ENCODE measurements at places on chromosomes 5 and 9.
A peak's percentile ranks its signal among the peaks of the same experiment; 100 is the strongest.

DNA sequence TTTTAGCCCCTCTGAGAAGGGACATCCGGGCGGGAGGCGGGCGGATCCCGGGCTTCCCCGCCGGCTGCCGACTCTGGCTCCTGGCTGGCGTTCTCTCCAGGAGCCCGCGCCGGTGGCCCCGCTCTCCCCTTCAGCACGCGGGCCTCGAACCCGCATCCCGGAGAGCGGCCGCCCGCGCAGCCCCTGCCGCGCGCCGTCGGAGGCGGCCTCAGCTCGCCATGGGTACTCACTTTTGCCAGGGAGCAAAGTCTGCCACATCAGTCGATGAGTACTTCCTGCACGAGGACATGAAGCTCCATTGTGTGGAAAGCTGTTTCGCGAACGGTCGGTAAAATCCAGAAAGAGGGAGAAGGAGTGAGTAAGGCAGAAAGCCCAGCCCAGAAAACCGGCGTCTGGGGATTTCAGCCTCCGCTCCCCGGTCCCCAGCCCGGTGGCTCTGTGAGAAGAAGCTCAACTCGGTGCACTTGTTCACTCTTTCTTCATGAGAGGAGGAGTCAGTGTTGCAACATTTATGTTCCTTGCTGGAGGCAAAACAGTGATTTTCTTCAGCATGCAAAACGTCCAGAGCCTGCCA lies at the start of gene PRLR:
Gene PRLR (minus strand): TSS at position 450 of the 574 bp plus-strand sequence. CDS start 140,867 bp downstream, outside the sequence.
- DNase-seq = peak; percentile 7

GRCh38 chr9:114050646-114051045 lies 27.5 kb downstream of the AMBP start:
- no peak for DNase-seq

GRCh38 chr9:35226651-35227050 lies 64.8 kb downstream of the UNC13B start:
- DNase-seq = no peak

- DNase-seq = no peak
Measured at GRCh38 chr9:118059484-118060278, 355.5 kb downstream of the TLR4 start.

GRCh38 chr5:132791026-132791425 lies 14.0 kb upstream of the SEPTIN8 start:
- no peak for DNase-seq

DNA sequence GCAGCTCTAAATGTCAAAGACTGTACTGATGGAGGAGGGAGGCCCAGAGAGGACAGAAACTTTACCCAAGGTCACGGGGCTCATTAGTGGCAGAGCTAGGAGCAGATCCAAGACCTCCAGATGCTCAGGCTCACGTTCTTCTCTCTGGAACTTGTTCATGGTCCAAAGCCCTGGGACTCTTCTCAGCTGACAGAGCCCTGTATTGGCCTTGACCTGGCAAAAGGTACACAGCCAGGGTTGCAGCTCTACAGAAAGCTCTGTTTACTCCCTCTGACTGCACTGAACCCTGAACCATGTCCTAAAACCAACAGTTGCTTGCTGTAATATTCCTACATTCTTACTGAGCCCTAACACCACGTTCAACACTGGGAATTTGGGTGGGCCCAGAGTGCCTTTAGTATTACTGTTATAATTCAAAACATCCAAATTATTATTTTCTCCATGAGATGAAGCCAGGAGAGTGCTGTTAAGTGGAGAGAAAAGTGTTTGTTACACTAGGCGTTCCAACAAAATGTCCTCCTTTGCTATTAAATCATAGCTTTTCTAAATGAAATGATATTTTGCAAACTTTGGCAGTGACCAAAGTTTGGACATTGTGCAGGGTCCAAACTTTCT lies 602.4 kb upstream of the CLINT1 start:
- DNase-seq = no peak

DNA sequence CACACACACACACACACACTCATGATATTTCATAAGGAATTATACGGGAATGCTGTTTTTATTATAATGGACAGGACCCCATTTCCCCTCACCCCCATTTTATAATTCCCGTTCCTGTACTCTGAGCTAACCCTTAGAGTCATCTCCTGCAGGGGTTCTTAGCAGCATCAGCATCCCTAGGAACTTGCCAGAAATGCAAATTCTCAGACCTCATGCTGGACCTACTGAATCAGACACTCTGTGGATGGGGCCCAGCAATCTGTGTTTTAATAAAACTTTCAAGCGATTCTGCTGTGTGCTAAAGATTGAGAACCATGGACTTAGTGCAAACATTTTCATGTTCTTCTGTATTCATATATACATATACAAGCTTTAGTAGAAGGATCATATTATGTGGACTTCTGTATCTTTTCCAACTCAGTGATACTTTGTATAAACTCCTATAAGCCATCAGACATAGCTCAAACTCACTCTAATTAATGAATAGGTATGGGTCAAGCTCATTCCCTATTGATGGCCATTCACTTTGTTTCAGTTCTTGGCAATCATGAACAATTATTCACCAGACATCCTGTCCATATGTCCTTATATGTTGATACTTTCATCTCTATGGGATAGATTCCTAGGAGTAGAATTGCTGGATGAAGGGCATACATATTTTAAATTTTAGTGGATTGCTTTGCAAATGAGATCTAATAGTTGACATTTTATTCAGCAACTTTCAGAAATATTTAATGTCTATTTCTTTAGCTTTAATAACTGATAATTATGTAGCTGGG lies 65.5 kb downstream of the ARHGEF28 start:
- no peak for DNase-seq

- no peak for DNase-seq
Measured at GRCh38 chr5:95723632-95724369, 7.3 kb upstream of the RHOBTB3 start.

DNA sequence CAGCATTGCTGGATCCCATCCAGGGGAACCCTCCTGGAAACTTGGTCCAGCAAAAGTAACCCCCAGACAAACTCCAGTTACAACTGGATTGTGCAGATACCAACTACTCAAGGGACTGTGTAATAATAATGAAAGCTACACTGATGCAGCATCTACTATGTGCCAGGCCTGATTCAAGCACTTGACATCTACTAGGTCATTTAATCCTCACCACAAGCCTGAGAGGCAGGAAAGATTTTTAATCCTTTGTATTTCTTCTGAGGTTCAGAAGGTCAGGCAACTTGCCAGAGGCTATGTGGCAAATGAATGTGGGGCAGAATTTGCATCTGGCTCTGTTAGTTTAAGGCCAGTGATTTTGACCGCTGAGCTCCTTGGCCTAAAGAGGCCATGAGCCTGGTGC lies 29.5 kb upstream of the FOXI1 start:
- DNase-seq = no peak

DNA sequence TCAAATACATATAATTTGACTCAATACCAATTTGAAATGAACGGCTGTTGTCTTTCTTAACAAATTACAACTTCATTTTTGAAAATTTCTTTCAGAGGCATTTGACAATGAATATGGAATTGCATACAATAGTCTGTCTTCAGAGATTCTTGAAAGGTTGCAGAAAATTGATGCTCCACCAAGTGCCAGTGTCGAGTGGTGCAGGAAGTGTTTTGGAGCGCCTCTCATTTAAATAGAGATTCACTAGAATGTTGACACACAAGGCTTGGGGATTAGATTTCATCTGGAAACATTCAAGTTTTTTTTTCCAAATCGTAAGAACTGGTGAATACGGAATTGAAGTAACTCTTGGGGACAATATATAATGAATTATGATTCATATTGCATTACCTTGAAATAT lies 8.1 kb downstream of the RPS6 start:
- DNase-seq = no peak

GRCh38 chr5:93582677-93583438 lies at the start of gene NR2F1:
Gene NR2F1, plus strand, starts transcription at chr5:93583222. Its CDS starts 1,802 bp downstream, at chr5:93585024.
- peak; percentile 99 for DNase-seq

DNA sequence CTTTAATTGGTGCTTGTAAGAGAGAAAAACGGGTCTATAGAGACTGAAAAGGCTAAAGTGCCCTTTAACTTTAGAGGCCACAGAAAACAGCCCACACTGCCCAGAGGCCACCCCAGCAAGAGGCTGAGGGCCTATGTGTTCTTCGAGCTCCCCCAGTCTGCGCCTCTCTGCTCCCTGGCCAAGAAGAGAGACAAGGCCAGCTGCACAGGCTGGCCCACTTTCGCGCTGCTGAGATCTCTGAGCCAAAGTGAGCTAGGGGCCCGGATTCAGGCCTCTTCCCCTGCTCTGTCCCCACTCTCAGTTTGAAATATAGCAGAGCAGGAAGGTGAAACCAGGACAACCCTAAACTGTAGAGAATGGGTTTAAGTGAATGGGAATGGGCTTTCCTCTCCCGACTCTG lies 132.0 kb upstream of the TRIM32 start:
- DNase-seq = no peak

- DNase-seq = no peak
Measured at GRCh38 chr5:74255692-74256392, 384.7 kb downstream of the ENC1 start.

GRCh38 chr9:68446836-68447235 lies 90.4 kb downstream of the PGM5 start:
- DNase-seq = peak; percentile 38

DNA sequence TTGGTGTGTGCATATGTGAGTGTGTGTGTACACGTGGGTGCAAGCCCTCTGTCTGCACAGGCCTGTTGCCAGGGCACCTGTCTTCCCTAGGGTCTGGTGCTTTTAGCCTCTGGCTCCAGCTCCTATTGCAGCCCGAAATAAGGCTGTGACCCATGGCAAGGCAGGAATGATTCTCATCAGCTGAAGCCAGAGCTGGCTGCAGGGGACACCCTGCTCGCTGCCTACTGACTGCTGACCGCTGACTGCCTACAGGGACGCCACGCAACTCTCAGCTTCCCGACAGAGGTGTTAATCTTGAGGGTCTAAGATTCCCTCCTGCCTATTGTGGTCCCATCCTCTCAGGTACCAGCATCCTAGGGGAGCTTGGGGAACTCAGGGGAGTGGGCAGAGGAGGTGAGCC lies at the start of gene MYOZ3:
Gene MYOZ3 (plus strand): TSS at position 166 of the 400 bp plus-strand sequence. CDS start 1,691 bp downstream, outside the sequence.
- no peak for DNase-seq

DNA sequence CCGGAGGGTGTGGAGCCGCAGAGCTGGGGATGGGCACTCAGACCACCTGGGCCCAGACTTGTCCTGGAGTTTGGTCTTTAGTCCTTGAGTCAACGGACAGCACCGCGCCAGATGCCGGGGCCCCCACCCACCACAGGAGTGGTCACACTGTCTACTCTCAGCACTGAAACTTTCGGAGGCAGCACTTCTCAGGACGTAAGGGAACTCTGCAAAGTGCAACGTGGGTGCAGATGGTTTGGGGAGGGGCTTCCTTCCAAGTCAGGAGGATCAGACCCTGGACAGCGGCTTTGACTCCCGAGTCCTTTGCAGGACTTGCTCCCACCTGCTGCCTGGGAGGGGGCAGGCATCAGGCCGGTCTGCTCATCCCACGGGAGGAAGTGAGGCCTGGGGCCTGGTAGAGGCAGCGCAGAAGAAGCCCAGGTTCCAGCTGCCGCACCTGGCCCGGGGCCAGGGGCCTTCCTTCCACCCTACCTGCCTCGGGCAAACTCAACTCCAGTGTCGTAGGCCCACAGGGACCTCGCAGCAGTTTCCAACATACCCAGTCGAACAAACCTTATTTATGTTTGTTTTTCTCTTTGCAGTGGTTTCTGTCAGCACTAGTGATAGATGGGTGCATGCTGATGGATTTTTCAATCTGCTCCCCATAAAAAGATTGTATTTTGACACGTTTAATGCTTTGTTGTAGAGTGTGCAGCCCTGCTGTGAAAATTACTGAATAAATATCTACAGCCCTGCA lies 149.8 kb upstream of the PPP1R26 start:
- DNase-seq = no peak

DNA sequence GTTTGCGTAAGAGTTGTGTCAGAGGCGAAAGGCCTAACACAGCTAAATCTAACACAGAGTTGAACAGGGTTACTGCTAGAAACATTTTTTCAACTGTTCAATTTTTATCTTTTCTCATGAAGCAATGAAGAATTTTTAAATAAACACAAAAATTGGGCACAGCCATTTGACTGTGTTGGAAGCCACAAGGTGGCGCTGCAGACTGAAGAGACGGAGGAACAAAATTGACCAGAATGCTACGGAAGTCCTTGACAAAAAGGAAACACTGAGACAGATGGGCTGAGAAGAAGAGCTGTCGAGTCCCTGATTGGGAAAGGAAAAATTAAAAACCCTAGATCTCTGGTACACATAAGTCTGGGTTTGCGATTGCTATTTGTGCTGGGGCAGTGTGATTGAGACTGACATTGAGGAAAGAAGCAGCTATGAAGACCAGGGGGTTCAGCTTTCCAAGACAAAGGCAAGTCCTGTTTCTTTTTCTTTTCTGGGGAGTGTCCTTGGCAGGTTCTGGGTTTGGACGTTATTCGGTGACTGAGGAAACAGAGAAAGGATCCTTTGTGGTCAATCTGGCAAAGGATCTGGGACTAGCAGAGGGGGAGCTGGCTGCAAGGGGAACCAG lies at the start of gene PCDHB9:
Gene PCDHB9 (plus strand): TSS at position 265 of the 616 bp plus-strand sequence. CDS start 158 bp downstream, at position 423.
- peak; percentile 50 for DNase-seq

- peak; percentile 82 for DNase-seq
Measured at GRCh38 chr5:81235287-81236072, 2.4 kb downstream of the CKMT2 start.

DNA sequence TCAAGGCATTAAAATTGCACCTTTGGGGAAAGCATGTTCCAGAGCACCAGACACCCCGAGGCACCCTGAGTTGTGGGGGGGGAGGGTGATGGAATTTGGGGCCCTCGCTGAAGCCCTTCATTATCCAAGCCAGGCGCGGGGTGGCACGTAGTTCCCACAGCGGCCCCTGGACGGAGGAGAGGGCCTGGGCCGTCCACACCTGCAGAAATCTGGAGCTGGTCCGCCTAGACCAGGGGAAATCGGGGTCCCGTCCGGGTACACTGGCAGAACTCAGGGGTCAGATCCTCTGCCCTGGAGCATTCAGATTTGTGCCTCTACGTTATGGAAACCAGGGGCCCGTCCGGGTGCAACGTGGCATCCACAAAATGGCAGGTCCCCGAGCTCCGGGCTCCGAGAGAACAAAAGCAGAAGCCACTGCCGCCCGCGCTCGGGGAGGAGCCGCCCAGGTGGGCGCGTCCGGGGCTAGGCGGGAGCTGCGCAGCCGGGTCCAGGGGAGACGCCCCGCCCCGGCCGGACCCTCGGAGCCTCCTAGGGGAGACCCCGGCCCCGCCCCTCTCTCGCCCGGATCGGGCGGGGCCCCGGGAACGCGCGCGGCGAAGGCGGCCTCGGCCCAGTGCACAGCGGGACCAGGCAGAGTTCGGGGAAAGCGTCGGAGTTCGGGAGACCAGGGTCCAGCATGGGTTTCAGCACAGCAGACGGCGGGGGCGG lies at the start of gene PLEKHG4B:
Gene PLEKHG4B (plus strand): TSS at position 613 of the 708 bp plus-strand sequence. CDS start 64 bp downstream, at position 677.
- peak; percentile 6 for DNase-seq

GRCh38 chr9:80134487-80134886 lies 562.7 kb downstream of the TLE4 start:
- DNase-seq = no peak

GRCh38 chr9:104779946-104780535 lies 16.1 kb downstream of the NIPSNAP3B start:
- no peak for DNase-seq

GRCh38 chr9:8417341-8417740 lies 617.8 kb upstream of the DMAC1 start:
- no peak for DNase-seq

DNA sequence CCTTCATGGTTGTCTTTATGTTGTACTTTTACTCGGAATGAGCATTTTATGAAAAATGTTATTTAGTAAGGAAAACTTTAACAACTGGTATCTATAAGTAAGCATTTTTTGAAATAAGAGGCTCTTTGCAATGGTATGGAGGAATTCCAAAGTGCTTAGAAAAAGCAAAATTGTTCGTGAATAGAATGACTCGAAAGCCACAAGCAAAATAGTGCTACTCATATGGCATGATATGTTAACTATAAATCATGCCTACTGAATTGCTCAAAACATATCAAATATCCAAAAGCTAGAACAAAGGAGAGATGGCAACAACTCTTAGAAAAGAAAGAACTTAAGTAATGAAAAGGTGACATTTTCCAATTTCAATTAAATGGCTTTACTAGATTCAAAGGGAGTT lies 216.3 kb downstream of the KIAA0825 start:
- DNase-seq = no peak

Measured in cerebellar cortex (tissue), 1 donor.